Stimulated activated CD4-positive, alpha-beta T cell treated with anti-CD3 and anti-CD28 coated beads, TNF-alpha, amount 100 ng/mL, for 1 hour (primary cell): ENCODE measurements at places on chromosomes 1 and 21.

DNA sequence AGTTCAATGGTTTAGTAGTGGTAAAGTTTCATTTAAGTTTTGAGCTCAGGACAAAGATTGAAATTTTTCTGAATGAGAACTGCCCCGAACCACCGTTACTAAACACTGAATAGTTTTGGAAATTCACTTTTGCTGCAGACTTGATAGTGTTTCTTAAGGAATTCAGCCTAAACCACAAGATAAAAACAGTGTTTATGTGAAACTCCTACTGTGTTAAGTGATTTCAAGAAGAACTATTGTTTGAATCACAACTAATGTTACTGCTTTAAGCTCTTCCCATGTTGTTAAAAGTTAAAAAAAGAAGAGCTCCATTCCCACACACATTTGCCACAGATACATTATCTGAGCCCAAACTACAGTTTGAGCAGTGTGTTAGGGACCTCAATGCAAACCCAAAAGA lies 159.2 kb downstream of the DYRK1A start:
- DNase-seq = no peak

DNA sequence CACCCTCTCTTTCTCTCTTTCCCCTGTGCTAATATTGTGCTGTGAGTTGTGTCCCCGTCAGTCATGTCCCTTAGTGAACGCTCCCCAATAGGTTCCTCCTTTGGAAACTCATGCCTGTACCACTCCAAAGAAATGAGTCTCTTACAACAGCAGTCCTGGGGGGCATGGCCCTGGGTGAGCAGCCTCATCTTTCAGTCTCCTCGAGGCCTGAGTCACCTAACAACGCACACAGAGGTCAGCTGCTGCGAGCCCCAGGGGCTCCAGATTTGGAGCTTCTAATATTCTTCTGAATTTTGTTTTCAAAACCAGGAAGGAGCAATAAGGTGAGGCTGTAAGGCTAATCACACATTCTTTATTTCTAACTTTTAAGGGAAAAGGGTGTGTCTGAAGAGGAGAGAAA lies 30.5 kb upstream of the ZBTB8A start:
- no peak for DNase-seq

GRCh38 chr1:195766709-195767108 lies 841.5 kb downstream of the KCNT2 start:
- no peak for DNase-seq

DNA sequence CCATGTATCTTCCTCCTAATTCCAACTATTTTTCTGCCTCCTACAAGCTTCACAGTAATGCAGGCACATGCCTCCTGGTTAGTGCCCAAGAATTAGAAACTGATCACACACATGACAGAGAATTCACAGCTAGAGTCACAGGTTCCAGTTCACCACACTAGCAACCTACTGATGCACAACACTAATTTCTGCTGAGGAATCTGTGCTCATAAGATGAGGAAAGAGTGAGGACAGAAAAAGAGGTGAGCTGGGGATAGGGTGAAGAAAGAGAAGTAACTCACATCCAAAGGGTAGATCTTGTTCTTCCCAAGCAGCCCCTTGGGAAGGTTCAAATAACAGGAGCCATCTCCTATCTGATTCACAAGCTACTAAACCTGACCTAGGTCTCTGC lies 61.3 kb downstream of the PUM1 start:
- DNase-seq = no peak

DNA sequence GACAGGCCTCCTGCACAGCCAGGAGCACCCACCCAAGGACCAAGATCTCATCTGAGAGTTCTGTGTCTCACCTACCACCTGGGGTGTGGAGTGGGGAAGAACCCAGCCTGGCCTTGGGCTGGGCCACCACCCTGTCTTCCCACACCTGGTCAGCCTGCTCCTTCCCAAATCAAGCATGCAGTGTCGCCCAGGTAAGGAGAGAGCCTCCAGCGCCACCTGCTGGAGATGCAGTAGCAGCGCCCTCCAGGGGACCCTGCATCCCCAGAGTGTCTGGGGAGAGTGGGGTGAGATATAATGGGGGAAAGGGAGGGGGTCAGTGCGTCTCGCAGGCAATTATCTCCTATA lies 32.3 kb downstream of the KIAA2013 start:
- DNase-seq = peak; percentile 38

DNA sequence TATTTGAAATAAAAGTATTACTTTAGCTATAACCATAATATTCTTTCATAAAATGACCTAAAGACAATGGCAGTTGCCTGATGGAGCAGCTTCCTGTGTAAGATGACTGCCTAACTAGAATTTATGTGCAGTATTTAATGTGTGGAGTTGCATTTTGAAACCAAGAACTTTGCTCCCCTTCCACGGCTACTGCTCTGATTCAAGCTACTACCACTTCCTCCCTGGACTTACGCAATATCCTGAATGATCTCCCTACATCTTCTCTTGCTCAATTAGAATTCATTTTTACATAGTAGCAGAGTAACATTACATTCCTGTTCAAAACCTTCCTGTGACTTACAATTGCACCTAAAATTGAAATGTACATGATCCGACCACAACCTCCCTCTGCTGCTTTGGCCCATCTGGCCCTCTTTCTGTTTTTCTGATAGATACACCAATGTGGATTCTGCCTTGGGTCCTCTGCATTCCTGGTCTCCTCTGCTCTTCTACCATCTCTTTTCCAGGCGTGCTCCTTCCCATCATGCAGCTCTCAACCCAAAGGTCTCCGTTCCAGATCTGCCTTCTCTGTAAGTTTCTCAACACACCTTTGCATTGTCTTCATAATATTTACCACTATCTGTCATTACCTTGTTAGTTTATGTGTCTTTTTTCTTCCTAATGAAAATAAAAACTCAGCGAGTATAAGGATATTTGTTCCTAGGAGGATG lies 47.4 kb upstream of the USP25 start:
- DNase-seq = no peak

DNA sequence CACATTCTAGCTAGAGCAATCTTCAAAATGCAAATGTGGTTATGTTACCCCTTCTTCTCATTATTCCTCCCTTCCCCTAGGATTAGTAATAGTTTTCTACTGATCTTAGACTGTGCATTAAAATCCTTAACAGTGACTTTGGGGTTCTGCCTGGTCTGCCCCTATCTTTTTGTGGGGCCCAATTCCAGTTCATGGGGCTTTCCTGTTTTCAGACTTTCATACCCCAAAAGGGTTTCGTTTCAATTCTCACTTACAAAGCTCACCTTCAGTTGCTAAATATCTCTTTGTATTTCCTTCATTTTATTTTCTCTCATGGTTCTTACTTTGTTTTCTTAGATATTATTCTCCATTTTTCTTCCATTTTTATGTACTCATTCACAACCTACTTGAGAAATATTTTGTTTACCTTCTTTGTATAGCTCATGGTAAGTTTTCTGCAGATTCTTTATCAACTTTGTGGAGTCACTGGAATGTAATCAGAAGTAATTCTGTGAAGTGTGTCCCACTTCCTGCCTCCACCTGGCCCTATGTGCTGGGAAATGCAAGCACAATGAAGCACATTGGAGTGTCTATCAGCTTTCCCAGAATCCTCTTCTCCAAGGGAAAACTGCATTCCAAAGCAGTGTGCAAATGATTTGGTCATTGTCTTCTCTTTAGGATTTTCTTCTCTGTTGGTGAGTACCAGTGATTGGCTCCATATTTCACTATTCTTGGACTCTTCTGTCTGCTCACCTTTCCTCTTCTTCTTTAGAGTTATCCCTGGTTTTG lies 350.2 kb downstream of the ZNF326 start:
- DNase-seq = no peak
